ENCODE measurements at places on chromosomes 4 and X.

GRCh38 chr4:20272411-20272872, 20.7 kb downstream of the SLIT2 start:
- no peak for DNase-seq

- DNase-seq, result no peak
Measured at GRCh38 chr4:123405267-123405865, 8.8 kb downstream of the SPRY1 start.

GRCh38 chrX:95056901-95057300, 1382.9 kb downstream of the FAM133A start:
- DNase-seq, result no peak

GRCh38 chr4:152408514-152409327, 127.2 kb downstream of the FBXW7 start:
- DNase-seq, result peak; percentile 78

GRCh38 chr4:24192018-24192641, 302.3 kb upstream of the PPARGC1A start:
- DNase-seq, result no peak

DNA sequence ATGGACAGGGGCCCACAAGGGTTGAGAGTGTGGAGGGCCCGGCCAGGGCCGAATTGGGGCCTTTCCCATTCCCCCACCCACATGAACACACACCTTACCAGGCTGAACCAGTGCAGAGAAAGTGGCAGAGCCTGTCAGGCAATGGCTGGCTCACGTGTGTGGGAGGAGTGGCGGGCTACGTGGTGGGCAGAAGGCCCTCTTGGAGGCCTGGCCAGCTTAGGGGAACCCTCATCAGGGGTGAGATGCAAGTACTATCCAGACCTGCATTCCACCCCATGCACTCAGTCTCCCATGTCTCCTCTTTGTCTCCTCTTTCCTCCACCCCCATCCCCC, 965 bp downstream of the TCEAL4 start:
- DNase-seq, result no peak

- DNase-seq, result no peak
Measured at GRCh38 chr4:148238811-148239493, 203.3 kb downstream of the NR3C2 start.

- DNase-seq, result peak; percentile 57
Measured at GRCh38 chr4:182916483-182917181, 554 bp downstream of the DCTD start.

DNA sequence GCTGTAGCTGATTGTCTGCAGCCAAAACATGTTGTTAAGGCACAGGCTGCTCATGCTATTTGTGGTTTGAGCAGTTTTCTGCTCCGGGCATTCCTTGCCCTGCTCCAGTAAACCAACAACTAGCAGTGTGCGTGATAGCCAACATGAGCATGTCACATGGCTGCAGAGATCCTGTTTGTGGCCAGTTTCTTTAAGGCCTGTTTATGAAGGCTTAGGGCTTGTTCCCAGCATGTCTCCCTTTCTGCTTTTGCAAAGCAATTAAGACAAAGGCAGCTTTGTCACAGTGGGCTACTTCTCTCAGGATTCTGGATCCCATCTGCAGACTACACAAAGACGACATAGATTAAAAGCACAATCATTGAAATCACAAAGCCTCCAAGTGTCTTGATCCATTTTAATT, 160.5 kb downstream of the ZNF518B start:
- no peak for DNase-seq

DNA sequence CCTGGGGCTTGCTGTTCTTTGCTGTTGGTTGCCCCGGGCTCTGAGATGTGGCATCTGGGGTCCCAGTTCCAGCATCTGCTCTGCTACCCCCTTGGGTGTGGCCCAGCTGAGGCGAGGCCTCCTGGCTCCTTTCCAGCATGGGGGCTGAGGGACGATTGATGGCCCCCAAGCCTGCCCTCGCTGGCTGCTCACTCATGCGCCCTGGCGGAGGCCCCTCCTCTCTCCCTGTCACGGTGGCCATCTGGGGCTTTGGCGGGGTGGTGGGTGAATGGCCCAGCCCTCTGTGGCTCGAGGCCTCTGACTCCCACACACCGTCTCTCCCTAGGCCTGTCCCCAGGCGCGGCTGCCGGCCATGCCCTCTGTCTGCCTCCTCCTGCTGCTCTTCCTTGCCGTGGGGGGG, 1.8 kb downstream of the PLXNA3 start:
- no peak for DNase-seq

DNA sequence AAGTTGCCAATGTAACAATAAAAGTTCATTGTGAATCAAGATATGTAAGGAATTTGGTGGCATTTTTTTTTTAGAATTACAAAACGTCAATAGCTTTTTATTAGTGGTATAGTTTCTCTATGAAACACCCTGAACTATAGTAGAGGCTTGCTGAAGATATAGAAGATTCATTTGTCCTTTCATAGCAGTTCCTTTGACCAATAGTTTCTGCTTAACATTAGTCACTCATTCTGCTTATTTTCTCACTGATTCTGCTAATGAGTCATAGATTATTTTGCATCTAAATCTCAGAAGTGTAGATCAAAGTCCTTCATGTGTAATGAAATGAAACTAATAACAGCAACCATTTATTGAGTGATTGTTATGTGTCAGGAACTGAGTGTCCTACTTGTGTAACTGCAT, 205.0 kb upstream of the TET2 start:
- peak; percentile 4 for DNase-seq

DNA sequence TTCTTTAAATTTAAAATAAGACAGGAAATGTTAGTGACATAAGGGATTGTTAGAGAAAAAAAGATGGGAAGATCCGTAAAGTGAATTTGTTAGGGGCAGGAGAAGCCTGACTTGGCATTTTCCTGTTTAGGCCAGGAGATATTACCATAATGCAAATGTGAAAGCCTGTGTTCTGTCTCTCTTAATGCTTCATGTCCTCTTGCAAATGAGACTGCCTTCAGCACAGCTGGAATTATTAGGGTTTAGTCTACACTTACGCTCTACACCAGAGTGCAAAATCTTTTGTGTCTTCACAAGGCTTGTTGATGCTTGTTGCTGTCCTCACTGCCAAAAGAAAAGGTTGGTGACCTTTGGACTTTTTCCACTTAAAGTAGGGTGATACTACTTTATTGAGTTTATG, 56.8 kb downstream of the JADE1 start:
- DNase-seq, result no peak

DNA sequence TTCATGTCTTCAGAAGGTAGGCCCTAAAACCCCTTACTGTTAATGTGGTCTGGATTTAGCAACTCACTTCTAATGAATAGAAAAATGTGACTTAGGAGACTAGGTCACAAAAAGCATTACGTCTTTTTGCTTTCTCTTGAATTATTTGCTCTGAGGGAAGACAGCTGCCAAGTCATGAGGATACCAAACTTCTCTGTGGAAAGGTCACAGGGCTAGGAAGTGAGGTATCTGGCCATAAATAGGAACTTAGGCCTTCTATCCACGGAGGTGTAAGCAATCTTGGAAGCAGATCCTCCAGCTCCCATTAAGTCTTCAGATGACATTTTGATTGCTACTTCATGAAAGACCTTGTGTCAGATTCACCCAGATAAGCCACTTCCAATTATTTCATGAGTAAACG, 120.6 kb downstream of the JADE1 start:
- DNase-seq, result no peak

All from suppressor macrophage treated with lipopolysaccharide for 4 hours (primary cell).